ENCODE measurements at places on chromosomes 1 and 21. TPM values are rescaled to one million over a fixed set of nuclear protein-coding genes. Genes with fewer than 3 reads are reported as not detected.

GLUL gene
- 183 TPM for total RNA-seq

ADAMTS5 gene
- total RNA-seq = 0.31 TPM

KRTAP13-2 gene
- not detected for total RNA-seq

GPR161 gene
- 3.6 TPM for total RNA-seq

FLG2 gene
- total RNA-seq = 0.31 TPM

CLK2 gene
- total RNA-seq = 103 TPM

Data from motor neuron (in vitro differentiated cells).